ENCODE measurements at places on chromosomes 12 and 14. TPM values are rescaled to one million over a fixed set of nuclear protein-coding genes. Genes with fewer than 3 reads are reported as not detected.

DEGS2 gene
- total RNA-seq, result not detected

CLEC2A gene
- not detected for total RNA-seq

DNA sequence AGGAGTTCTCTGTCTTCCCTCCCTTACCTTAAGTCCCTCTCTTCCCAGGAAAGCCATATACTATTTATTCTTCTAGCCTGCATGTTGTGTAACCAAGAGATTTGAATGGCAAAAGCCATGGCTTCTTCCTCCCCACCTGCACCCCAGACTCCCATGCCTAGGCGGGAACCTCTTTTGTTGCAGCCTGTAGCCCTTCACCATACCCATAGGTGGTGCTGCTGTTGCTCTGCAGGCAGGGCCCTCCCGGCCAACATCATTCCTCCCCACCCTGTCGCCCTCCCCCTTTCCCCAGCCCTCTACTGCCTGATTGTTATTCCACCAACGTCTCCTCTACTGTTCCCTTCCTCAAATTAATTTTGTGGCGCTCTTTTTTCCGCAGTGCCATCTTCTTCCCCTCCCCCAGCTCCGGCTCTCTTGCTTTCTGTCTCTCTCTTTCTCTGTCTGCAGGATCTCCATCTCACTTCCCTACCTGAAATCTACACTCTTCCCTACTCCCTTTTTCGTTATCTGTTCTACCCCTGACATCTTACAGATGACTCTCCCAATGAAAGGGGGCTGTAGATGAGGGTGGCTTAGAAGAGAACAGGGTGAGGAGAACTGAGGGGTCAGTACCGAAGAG lies 13.8 kb downstream of the NGDN start:
- H3K4me3 ChIP-seq, result no peak overlapping the region
- H3K27me3 ChIP-seq, result no peaks in the 10 kb centered on the region

- H3K4me1 ChIP-seq, result peaks cover 3% of the 10 kb centered on the region
- H3K36me3 ChIP-seq, result peaks cover 34% of the 10 kb centered on the region
- no peaks in the 10 kb centered on the region for H3K27me3 ChIP-seq
- no peak overlapping the region for H3K27ac ChIP-seq
- no peak overlapping the region for H3K4me3 ChIP-seq
- DNase-seq, result no peak
These were observed 20.8 kb upstream of the AMN start for GRCh38 chr14:102901633-102902032.

GRCh38 chr14:34204774-34205173 lies 253.9 kb upstream of the EGLN3 start:
- no peak overlapping the region for H3K4me3 ChIP-seq
- DNase-seq, result no peak
- H3K27ac ChIP-seq, result no peak overlapping the region
- H3K27me3 ChIP-seq, result no peaks in the 10 kb centered on the region
- H3K36me3 ChIP-seq, result no peaks in the 10 kb centered on the region

Measured in heart left ventricle (tissue), 16 donors.